Progenitor cell of endocrine pancreas (in vitro differentiated cells): ENCODE measurements at places on chromosomes 5 and 9. TPM values are rescaled to one million over a fixed set of nuclear protein-coding genes. Genes with fewer than 3 reads are reported as not detected.

ADAM19 gene
- 13.4 and 15.9 TPM in 2 replicates for total RNA-seq

PCDHA4 gene
- total RNA-seq = 27.8 and 28.6 TPM in 2 replicates

ARL14EPL gene
- total RNA-seq = not detected in 2 replicates

DNA sequence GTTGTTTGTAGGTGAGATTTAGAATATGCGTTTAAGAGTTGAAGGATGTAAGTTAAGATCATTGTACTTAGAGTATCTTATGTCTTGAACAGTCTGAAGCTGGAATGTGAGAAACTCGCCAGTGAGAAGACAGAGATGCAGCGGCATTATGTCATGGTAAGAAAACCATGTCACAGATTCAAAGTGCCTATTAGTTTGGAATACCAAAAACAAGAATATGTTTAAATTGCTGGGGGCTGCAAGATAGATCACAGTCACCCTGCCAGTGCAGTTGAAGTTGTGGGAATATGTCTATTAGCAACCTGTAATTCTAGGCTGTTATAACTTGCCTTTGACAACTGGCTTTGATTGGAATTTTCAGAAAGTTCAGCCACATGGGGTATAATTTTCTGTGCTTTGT, 3.0 kb downstream of the TLE4 start:
- no peak overlapping the region for H3K27ac ChIP-seq
- H3K27me3 ChIP-seq = peaks cover 33% of the 10 kb centered on the region
- H3K4me3 ChIP-seq = peak overlapping the region; percentile 87

DNA sequence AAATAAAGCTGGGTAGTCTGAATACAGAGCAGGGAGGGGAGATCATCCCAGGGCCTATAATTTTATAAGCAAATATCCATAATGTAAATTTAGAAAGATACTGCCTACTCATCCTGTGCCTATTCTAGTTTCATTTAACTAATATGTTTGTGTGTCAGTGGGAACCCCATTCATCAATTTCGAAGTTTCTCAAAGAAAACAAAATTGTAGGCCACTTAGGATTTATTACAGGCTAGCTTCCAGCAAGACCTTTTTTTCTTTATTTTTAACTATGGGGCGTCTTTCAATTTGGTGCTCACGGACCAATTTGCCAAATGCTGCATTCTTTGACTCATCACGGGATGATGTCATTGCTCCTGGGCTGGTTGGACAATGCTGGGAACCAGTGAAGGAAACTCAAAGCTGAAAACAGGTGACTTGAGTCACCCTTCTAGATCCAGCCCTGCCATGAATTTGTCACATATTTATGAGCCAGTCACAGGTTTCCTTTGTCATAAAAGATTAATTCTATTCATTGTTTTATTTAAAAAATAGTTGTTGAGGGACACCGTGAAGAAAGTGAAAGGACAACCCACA, 13.4 kb downstream of the PCSK5 start:
- H3K27me3 ChIP-seq = peaks cover 12% of the 10 kb centered on the region
- peaks cover 2% of the 10 kb centered on the region for H3K36me3 ChIP-seq
- H3K4me1 ChIP-seq = no peaks in the 10 kb centered on the region
- no peak overlapping the region for H3K27ac ChIP-seq
- no peak overlapping the region for H3K4me3 ChIP-seq

GRCh38 chr5:115820846-115821245, 4.4 kb upstream of the CDO1 start:
- no peak overlapping the region for H3K4me3 ChIP-seq
- H3K4me1 ChIP-seq = peaks cover 3% of the 10 kb centered on the region
- DNase-seq = no peak

GRCh38 chr9:127067603-127068220, 54.7 kb downstream of the ANGPTL2 start:
- DNase-seq = no peak
- H3K4me1 ChIP-seq = peaks cover 7% of the 10 kb centered on the region
- H3K4me3 ChIP-seq = no peak overlapping the region

DNA sequence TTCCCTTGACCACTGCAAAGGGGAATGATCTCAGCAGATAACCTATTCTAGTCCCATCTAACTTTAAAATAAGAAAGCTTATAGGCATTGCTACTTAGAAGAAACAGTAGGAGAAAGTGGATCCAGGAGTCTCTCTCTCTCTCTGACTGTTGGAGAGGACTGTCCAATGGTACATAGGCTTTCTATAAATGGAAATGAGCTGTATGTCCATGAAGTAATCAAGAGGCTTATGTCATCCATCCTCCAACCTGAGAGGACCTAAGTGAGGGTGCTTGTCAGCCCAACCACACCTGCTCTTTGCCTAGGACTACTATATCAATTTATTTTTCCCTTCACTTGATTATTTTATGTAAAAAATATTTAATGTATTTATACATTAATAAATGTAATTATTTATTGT, 172.3 kb downstream of the PAPPA start:
- DNase-seq = no peak
- no peak overlapping the region for H3K4me3 ChIP-seq
- peaks cover 13% of the 10 kb centered on the region for H3K27me3 ChIP-seq
- H3K36me3 ChIP-seq = no peaks in the 10 kb centered on the region
